ENCODE measurements at places on chromosomes 7 and 10. TPM values are rescaled to one million over a fixed set of nuclear protein-coding genes. Genes with fewer than 3 reads are reported as not detected.
A peak's percentile ranks its signal among the peaks of the same experiment; 100 is the strongest.

DNA sequence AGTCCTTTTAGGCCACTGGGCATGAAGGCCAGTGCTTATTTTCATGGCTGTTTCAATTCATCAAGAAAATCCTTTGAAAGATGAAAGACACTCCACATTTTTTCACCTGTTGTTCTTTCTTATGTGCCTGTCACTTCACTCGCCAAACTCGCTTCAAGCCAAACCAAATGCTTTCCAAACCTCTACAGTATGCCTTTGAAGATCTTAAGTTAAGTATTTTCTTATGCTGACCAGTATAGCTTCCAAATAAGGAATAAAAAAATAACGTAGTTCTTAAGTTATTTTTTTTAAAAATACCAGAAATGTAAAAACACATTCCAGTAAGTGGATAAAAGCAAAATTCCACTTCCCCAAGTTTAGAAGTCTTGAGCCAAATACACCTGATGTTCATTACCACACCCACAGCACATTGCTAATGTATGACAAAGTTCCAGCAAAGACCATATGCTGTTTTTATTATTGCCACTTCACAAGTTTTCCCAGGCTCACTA is 186.1 kb downstream of the MTERF1 start:
- no peak overlapping the region for H3K27ac ChIP-seq
- no peaks in the 10 kb centered on the region for H3K27me3 ChIP-seq

DNA sequence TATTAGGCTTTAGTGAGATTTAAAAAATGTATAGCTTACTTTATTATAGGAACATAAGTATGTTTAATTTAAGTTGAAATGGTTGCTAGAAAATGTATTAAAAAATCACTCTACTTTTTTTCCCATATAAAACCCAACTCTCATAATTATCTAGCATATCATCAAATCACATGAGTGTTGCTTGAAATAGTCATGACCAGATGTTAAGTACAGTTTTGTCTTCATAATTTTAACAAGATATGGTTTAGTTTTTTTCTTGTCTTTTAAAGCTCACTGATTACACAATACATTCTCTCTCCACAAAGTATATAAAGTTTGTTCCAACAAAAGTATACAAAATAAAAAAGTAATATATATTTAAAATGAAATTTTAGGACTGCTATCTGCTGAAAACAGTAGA is 82.8 kb downstream of the HGF start:
- no peaks in the 10 kb centered on the region for H3K27me3 ChIP-seq
- H3K27ac ChIP-seq, result no peak overlapping the region
- no peak overlapping the region for H3K4me3 ChIP-seq
- H3K4me1 ChIP-seq, result no peaks in the 10 kb centered on the region

- no peak overlapping the region for H3K4me3 ChIP-seq
- DNase-seq, result no peak
- no peak overlapping the region for H3K27ac ChIP-seq
- H3K4me1 ChIP-seq, result no peaks in the 10 kb centered on the region
Measured at GRCh38 chr7:54483523-54483922, 58.7 kb upstream of the VSTM2A start.

DNA sequence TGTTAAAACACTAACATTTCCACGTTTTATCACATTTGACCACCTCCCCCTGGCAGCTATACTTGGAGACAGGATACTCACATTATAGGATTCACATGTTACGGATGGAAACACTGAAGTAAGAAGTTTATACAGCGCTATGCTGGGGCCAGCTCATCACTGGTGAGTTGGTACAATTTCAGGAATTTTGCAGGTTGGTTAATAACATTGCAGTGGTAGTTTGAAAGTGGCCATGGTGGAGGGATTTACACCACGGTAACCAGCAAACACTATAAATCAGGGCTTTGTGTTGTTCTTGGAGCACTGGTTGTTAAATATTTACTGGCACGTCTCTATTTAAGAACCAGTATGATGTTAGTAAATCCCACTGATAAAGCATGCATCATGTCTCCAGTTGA is 174.0 kb downstream of the GFRA1 start:
- no peaks in the 10 kb centered on the region for H3K27me3 ChIP-seq
- DNase-seq, result no peak
- H3K4me1 ChIP-seq, result no peaks in the 10 kb centered on the region
- H3K27ac ChIP-seq, result no peak overlapping the region

DNA sequence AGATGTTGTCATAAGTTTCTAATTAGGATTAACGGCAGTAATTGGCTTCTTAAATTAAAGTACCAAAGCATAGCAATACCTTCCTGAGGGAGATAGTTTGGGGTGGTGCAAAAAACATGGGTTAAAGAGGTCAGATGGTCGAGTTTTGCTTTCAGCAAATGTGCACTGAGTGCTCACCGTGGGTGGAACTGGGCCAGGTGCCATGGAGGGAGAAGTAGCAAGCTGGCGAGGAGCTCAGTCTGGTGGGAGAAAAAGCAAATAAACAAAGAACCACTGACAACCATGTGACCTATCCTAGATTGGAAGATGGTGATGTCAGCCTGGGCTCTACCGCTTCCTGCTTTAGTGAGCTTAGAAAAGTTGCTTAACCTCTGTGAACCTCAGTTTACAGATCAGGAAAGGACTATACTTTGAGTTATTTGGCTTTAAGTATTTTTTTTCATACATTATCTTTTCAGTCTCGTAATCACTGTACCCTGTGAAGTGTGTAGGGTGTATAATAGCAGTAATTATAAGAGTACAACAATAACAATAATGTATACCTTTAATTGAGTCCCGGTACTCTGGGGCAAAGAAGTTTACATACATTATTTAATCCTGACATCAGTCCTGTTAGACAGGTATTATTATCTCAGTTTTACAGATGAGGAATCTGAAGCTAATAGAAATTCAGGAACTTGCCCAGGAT is 69.0 kb upstream of the PDCD4 start:
- DNase-seq, result peak; percentile 68
- peaks cover 23% of the 10 kb centered on the region for H3K4me1 ChIP-seq
- H3K4me3 ChIP-seq, result no peak overlapping the region
- no peaks in the 10 kb centered on the region for H3K27me3 ChIP-seq
- peak overlapping the region; percentile 8 for H3K27ac ChIP-seq
- peaks cover 2% of the 10 kb centered on the region for H3K36me3 ChIP-seq

DNA sequence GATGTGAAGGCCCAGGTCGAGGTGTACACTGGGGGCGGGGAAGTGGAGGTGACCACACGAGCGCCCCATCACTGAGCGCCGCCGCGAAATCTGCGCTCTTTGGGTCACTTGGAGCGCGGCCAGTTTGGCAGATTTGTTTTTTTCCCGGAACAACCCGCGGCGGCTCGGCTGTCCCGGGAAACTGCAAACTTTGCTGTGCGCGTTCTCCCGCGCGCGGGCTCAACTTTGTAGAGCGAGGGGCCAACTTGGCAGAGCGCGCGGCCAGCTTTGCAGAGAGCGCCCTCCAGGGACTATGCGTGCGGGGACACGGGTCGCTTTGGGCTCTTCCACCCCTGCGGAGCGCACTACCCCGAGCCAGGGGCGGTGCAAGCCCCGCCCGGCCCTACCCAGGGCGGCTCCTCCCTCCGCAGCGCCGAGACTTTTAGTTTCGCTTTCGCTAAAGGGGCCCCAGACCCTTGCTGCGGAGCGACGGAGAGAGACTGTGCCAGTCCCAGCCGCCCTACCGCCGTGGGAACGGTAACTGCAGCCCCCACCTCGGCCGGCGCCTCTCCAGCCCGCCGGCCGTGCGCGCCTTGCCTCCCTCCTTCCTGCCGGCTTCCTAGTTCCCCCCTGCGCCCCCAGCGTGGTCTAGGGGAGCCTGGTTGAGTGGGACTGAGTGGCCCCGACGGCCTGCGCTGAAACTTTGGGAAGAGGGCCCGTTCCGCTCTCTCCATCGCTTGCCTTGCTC is at the start of gene CASP7:
Gene CASP7 (plus strand): TSS at position 450 of the 727 bp plus-strand sequence. CDS start 17,582 bp downstream, outside the sequence.
- H3K4me3 ChIP-seq, result peak within 1 kb of the TSS; percentile 98
- no peaks in the 10 kb centered on the region for H3K27me3 ChIP-seq
- H3K27ac ChIP-seq, result peak within 1 kb of the TSS; percentile 100
- peak; percentile 95 for DNase-seq
- H3K4me1 ChIP-seq, result peaks cover 13% of the 10 kb centered on the region

Gene ADARB2
- polyA plus RNA-seq, result 1.3 TPM

- no peaks in the 10 kb centered on the region for H3K36me3 ChIP-seq
- H3K4me1 ChIP-seq, result no peaks in the 10 kb centered on the region
- no peak overlapping the region for H3K27ac ChIP-seq
- H3K4me3 ChIP-seq, result no peak overlapping the region
Measured at GRCh38 chr7:148584154-148584827, 6.3 kb upstream of the C7orf33 start.

- H3K27ac ChIP-seq, result no peak overlapping the region
- no peaks in the 10 kb centered on the region for H3K27me3 ChIP-seq
- peak; percentile 51 for DNase-seq
- no peaks in the 10 kb centered on the region for H3K36me3 ChIP-seq
Measured at GRCh38 chr10:73060738-73061635, 35.7 kb downstream of the P4HA1 start.

- peak overlapping the region; percentile 45 for H3K27ac ChIP-seq
- H3K36me3 ChIP-seq, result no peaks in the 10 kb centered on the region
- no peak overlapping the region for H3K4me3 ChIP-seq
- H3K4me1 ChIP-seq, result no peaks in the 10 kb centered on the region
- DNase-seq, result no peak
Measured at GRCh38 chr10:68561865-68562649, 1.9 kb downstream of the TET1 start.

DNA sequence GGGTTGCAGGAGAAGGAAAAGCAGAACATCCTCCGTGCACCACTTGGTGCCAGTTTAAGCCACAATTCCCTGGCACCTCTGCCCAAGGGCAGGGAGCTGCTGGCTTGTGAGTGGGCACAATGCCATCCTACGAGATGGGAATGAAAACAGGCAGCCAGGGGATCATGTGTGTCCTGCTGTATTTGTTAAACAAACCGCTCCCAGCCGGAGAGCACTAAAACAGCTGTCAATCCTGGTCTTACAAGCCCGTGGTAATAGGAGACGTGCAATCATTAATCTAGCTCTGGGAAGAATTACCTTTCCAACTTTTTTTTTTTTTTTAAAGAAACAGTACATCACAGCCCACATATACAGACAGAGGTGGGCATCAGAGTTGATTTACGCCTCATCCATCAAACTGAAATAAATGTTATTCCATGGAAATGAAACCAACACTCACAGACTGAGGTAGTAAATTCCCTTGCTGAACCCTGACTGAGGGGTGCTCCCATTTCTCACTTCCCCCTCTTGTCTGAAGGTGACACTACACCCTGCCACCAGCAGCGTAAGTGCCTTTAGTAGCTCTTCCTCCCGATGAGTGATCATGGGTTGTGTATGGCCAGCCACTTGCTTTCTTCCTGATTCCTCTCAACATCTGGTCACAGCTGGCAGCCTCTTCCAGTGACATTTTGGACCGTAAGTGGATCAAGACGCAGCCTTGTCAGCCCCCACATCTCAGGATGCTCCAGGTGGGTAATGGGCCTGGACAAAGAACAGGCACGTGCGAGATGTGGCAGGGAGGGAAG is 143.8 kb downstream of the TEX36 start:
- no peak overlapping the region for H3K27ac ChIP-seq
- peak; percentile 63 for DNase-seq
- H3K4me3 ChIP-seq, result no peak overlapping the region
- H3K4me1 ChIP-seq, result no peaks in the 10 kb centered on the region
- no peaks in the 10 kb centered on the region for H3K27me3 ChIP-seq
- no peaks in the 10 kb centered on the region for H3K36me3 ChIP-seq

GRCh38 chr10:114575417-114576131 is 82.5 kb downstream of the ABLIM1 start:
- no peak overlapping the region for H3K4me3 ChIP-seq
- no peaks in the 10 kb centered on the region for H3K36me3 ChIP-seq
- H3K27me3 ChIP-seq, result no peaks in the 10 kb centered on the region
- no peak overlapping the region for H3K27ac ChIP-seq

Gene PDE6C
- polyA plus RNA-seq, result not detected

Gene PON1
- polyA plus RNA-seq, result not detected

DNA sequence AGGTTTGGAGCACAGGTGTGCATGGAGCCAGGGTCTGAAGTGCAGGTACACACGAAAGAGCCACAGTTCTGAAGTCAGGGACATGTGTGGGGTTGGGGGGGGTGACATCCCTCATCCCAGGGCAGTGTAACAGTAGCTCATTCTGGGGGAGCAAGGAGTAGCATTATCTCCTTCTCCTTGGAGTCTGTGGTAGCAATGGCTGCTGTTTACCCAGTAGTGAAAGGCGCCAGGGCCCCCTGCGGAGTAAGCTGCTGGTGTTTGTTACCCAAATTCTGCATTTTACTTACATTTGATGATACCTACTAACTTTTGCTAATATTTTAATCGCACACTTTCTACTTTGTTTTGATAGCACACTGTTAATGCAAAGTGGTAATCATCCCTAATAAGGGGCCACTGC is 665.5 kb downstream of the GATA3 start:
- no peaks in the 10 kb centered on the region for H3K4me1 ChIP-seq
- H3K4me3 ChIP-seq, result no peak overlapping the region
- no peaks in the 10 kb centered on the region for H3K27me3 ChIP-seq
- DNase-seq, result no peak
- no peaks in the 10 kb centered on the region for H3K36me3 ChIP-seq

GRCh38 chr7:139990142-139990535 is 72.6 kb downstream of the PARP12 start:
- no peaks in the 10 kb centered on the region for H3K36me3 ChIP-seq
- H3K4me3 ChIP-seq, result no peak overlapping the region
- no peaks in the 10 kb centered on the region for H3K4me1 ChIP-seq
- H3K27me3 ChIP-seq, result peaks cover 6% of the 10 kb centered on the region

DNA sequence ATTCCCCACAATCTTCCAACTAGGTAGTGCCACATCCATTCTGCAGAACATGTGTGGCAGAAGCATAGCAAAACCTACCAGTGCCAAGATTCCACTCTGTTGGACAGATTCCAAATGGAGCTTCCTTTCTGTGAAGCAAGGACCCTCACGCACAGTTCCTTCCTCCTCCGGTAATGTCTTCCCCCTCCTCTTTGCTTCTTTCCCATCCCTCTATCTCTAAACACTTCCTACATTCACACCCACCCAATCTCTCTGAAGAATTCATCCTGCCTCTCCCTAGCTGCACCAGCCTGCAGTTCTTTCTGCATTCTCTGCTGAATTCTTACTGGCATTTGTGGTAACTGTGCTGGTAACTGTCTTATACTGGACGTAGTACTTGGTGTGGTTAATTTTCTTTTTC is 124.9 kb downstream of the RNLS start:
- no peaks in the 10 kb centered on the region for H3K27me3 ChIP-seq
- no peak overlapping the region for H3K27ac ChIP-seq
- no peaks in the 10 kb centered on the region for H3K36me3 ChIP-seq
- H3K4me3 ChIP-seq, result no peak overlapping the region
- no peak for DNase-seq

DNA sequence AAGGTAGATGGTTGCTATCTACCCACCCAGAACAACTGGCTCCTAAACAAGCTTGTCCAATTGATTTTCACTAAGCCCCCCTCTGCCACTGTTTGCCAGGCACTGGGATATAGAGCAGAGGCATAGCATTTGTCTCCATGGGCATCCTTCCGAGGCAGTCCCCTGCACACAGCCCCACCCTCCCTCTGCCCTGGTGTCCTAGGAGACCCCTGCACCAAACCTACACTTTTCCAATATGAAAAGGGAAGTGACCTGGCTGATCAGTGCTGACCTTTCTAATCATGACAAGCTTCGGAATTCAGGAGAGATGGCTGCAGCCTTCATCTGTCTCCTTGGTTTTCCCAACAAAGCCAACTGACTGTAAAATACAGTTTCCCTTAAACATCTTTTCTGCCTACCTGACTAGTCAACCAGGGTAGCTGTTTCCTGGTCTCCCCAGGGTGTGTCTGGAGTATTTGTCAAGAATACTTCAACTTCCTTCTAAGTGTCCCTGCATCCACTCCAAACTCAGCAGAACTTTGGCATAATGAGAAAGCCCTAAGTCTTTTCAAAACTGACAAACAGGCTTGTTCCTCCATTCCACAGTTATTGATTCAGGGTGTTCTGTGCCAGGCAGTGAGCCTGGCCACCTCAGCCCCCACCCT is 7.6 kb upstream of the SLC18A3 start:
- H3K27ac ChIP-seq, result no peak overlapping the region
- DNase-seq, result no peak
- H3K4me1 ChIP-seq, result no peaks in the 10 kb centered on the region
- H3K36me3 ChIP-seq, result no peaks in the 10 kb centered on the region
- H3K27me3 ChIP-seq, result peaks cover 4% of the 10 kb centered on the region

Measured in small intestine (tissue), 16 donors.